ENCODE measurements at places on chromosomes 7 and 10.

DNA sequence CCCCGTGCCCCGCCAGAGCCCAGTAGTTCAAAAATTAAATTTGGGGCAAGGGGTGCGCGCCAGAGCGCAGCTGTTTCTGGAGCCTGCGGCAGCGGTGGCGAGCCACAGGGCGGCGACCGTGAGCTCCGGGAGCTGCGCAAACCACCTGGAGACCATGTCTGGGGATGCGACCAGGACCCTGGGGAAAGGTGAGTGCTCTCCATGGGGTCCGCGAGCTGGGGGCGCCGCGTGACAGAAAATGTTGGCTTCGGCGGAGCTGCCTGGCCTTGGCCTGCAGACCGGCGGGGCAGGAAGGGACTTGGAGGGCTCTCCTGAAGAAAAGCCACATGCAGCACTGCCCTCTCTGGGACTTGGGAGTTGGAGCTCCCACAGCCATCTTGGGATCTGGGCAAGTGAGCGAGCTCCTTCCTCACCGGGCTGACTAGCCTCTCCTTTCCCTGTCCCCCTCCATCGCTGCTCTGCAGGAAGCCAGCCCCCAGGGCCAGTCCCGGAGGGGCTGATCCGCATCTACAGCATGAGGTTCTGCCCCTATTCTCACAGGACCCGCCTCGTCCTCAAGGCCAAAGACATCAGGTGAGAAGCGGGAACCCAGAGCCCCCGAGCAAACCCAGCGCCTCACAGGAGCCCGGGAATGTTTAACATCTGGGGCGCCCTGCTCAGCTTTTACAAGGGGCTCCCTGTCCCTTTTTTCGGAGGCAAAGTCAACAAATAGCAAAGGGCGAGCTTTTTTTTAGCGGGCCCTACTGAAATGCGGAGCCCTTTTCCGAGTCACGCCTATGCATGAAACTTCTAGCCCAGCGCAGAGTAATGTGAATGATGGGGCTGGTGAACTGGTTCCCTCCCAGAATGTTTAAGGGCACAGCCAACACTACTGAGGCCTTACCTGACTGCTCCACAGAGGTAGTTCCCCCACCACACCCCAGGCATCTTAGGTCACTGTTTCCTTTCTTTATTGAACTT, 6.1 kb downstream of the GSTO2 start:
- DNase-seq, result peak; percentile 48

DNA sequence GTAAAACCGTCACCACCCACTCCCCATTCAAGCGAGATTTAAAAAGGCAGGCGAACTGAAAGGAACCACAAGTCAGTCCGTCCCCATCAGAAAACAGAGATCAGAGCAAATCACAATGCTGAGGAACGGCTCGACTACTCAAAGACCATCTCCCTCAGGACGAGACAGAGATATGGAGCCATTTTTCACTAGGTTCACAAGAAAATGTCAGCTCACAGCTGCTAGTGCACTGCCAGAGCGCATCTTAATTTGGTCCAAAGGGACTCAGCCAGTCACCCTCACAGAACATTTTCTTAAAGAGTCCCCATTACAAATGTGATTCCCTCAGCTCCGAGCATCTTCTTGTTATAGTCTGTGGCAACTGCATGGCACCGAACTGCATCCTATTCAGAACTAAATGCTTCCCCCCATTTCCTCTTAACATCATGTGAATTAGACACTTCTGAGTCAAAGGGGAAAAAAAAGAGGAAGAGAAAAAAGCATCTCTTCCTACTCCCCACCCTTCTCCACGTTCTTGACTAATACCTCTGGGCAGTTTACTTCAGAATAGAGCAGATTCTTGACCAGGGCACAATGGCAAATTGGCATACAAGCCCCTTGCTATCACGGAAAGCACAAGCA, 683.9 kb downstream of the MAGI2 start:
- no peak for DNase-seq

DNA sequence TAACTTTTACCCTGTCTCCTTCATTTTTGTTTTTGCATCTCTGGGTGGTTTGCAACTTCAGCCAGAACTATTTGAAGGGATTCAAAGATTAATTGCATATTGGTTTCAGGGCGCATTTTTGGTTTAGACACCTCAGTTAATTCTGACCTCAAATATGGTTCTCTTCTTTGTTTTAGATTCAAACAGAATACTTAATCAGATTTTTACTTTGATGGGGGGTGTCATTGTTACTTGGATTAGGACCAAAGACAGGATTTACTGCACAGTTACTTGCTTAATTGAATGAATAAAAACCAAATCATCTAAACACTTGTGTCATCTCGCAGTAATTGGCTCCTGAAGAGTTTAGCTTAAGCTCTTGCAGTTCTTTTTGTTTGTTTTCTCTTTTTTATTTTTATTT, 100.9 kb downstream of the PHTF2 start:
- DNase-seq, result no peak

GRCh38 chr10:14653271-14654161, 121.2 kb downstream of the FAM107B start:
- peak; percentile 76 for DNase-seq

DNA sequence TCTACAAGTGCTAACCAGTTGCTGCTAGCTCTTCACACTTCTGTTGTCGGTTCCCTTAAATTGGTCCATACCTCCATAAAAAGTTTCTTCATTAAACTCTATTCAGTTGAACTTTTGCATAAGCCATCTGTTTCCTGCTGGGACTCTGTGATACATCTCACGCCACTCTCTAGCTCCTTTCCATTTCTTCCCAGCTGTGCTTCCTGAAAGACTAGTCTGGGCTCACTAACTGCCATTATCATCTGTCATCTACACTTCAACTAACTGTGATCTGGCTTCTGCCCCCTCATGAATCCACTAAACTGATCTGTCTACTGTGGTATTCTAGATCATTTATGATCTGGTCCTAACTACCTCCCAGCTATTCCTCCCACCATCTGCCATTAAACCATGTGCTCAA, 78.3 kb downstream of the ELAPOR2 start:
- no peak for DNase-seq

- no peak for DNase-seq
These were observed 232.8 kb downstream of the SKAP2 start for GRCh38 chr7:26631601-26632000.

DNA sequence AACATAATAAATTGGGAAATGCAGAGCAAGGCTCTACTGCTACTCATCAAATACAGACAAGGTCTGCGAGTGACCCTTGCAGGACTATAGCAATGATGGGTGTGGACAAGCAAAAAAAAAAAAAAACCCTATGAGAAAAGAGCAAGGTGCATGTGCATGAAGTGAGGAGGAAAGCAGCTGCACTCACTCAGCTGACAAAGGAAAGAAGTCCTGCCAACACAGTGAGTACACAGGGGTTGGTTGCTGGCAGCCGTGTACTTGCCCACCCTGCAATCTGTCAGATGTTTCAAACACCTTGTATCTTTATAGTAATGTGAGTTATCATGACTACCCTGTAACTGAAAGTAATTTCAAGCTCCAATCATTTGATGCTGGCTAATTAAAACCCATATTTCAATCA, 20.5 kb downstream of the CHCHD3 start:
- no peak for DNase-seq

DNA sequence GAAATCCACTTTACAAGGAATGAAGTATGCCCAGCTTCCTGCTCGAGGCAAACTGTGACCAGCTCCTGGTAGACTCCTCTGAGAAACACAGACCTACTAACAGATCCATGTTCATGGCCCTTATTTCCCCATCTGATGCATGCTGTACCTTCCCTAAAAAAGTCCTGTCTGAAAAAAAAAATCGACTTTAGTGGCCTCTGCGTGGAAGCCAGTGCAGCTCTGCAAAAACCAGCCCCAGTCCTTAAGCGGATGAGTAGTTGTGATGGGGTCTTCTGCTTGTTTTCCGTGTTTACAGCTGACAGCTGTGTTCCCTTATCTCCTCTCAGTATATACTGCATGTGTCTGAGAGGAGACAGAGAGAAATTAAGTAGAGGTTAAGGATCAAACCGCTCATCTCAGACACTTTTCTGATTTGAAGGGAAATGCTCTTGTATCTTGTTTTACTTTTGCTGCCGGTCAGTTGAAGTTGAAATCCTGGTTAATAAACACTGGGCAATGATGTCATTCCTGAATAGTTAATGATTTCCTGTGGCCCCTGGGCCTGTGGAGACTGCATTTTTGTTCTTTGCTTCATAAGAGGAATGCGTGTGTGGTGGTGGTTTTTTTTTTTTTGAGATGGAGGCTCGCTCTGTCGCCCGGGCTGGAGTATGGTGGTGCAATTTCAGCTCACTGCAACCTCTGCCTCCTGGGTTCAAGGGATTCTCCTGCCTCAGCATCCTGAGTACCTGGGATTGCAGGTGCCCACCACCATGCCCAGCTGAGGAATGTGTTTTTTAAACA, 67.6 kb downstream of the DOCK1 start:
- DNase-seq, result no peak

GRCh38 chr10:91054325-91054724, 133.4 kb upstream of the ANKRD1 start:
- DNase-seq, result no peak

DNA sequence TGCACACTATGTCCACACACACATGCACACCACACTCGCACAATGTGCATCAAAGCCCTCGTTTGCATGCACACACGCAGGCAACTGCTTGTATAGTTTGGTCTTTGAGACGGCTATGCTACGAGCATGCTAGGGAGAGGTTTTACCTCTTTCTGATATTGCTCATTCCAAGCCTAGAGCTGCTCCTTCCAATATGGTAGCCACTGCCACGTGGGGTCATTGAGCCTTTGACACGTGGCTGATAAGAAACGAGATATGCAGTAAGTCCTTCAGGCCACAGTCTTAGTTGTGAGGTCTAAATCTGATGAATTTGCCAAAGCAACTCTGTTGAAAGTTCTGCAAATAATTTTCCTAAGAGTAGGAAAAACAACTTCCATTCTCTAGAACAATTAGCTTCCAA, 204.4 kb downstream of the KLF6 start:
- no peak for DNase-seq

DNA sequence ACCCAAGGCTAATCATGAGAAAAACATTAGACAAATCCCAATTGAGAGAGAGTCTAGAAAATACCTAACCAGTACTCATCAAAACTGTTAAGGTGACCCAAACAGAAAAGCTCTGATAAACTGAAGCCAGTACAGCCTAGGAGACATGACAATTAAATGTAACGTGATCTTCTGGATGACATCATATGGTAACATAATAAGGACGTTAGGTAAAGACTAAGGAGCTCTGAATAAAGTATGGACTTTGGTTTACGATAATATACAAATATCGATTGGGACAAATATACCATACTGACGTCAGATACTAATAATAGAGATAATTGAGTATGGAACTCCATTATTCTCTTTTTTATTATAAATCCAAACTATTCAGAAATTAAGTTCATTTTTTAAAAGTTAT, 561.1 kb upstream of the STEAP1 start:
- DNase-seq, result no peak

DNA sequence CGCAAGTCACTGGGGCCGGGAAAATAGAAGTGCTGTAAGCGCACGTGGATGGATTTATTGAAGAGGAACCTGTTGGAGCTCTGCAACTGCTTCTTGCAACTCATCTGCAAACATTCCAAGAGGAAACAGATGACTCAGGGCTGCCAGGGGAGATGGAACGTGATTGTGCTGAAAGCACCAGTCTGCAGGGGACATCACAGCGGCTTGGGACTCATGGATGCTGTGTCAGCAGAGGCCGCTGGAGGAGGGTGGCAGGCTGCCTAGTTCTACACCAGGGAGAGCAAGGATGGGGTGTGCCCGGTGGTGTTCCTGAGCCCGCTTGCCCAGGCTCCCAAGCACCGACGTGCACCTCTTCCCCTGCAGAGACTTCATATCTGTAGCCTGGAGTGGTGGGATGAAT, 515.7 kb downstream of the TCERG1L start:
- no peak for DNase-seq

DNA sequence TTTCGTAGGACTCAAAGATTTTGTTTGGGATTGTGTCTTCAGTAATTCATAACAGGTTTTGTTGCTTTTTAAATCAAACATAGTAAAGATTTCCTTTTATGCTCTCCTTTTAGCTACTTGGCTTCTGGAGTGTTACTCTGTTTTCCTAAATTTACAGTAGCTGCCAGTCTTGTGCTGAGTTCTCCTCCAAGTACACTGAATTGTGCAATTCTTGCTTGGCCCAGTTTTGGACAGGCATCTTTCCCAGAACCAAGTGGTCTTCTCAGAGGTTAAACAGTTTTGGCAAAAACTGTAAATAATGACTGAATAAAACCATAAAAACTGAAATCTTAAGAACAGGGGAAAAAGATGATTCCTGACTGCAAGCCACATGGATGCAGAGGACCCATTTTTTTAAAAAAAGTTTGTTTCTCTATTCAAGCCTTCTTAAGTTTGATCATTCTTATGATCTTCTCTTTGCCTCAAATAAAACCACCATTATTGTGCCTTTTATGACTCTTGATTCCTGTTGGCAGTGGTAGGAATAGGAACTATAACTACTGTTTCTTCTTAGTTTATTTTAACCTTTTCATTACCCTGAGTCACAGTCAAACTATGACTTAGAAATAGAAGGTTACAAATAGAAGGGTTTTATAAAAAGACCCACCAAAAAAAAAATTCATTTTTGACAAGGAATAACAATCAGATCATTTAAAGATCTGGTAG, 88.0 kb downstream of the MDFIC start:
- DNase-seq, result no peak

- DNase-seq, result no peak
These were observed 256.5 kb downstream of the FRMD4A start for GRCh38 chr10:14074062-14074884.

GRCh38 chr7:1526271-1526754, 4.2 kb upstream of the MAFK start:
- DNase-seq, result no peak

DNA sequence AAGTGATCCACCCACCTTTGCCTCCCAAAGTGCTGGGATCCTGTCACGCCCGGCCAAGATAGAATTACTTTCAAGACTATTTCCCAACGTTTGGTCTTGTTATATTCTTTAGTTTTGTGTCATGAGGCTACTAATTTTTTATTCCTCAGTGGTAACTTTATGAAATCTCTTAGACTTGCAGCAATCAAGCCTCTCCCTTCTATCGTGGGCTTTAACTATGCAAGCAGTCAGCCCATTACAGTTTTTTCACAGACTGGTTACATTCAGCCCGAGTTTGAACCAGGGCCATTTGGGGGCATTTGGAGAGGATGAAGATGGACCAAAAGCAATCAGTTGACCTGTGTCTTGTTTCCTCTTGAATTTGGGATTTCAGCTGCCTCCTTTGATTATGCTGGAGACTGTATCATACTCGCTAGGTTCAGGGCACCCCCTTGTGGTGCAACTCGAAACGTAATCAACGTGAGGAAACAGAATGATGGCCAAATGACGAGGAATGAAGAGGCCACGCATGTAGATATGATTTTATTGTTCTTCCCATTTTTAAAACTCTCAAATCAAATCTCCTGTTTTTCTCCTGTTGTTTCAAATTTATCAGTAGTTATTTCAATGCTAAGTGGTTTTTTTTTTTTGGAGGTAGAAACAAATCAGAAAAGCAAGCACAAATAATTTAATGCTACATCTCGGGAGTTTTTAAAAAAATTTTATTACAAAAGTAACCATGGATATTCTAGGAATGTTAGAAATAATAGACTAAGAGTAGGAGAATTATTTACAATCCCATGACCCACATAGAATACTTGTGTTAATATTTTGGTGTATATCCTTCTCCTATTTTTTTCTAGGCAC, 151.6 kb downstream of the KIAA1217 start:
- DNase-seq, result no peak

- DNase-seq, result no peak
These were observed 575.7 kb downstream of the PTPRN2 start for GRCh38 chr7:158011941-158012340.

- DNase-seq, result no peak
These were observed 38.4 kb downstream of the ADRB1 start for GRCh38 chr10:114081911-114082583.

All from CD4-positive, alpha-beta T cell treated with Interleukin-10 for 1 hour (primary cell).